ENCODE measurements at places on chromosomes 1 and 21.

GRCh38 chr1:6600410-6601048, 2.1 kb downstream of the KLHL21 start:
- DNase-seq: peak; percentile 16

GRCh38 chr21:42220138-42220701, 1.3 kb downstream of the ABCG1 start:
- peak; percentile 70 for DNase-seq

DNA sequence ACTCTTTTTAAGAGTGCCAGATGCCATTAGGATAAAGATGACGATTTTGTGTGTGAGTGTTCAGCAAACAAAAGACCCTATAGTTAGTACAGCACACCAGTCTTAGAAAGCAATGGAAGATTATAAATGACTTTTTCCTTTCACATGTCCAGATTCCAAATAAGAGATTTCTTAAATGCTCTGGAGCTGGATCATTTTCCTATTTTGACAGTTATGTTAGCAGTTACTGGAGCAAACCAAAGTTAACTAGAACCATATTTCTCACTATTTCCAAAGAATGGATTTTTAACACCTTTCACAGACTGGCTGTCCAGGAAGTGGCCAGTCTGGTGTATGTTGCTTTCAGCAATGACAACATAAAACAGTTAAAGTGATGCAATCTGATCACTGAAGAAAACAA, 905.8 kb upstream of the ADGRL2 start:
- DNase-seq: peak; percentile 9

GRCh38 chr1:164914208-164914607, 355.2 kb downstream of the PBX1 start:
- peak; percentile 16 for DNase-seq

- DNase-seq: no peak
Observed at GRCh38 chr21:36591326-36591970, 107.5 kb upstream of the SIM2 start.

GRCh38 chr1:99266726-99267125, 2.4 kb downstream of the PLPPR4 start:
- DNase-seq: no peak

DNA sequence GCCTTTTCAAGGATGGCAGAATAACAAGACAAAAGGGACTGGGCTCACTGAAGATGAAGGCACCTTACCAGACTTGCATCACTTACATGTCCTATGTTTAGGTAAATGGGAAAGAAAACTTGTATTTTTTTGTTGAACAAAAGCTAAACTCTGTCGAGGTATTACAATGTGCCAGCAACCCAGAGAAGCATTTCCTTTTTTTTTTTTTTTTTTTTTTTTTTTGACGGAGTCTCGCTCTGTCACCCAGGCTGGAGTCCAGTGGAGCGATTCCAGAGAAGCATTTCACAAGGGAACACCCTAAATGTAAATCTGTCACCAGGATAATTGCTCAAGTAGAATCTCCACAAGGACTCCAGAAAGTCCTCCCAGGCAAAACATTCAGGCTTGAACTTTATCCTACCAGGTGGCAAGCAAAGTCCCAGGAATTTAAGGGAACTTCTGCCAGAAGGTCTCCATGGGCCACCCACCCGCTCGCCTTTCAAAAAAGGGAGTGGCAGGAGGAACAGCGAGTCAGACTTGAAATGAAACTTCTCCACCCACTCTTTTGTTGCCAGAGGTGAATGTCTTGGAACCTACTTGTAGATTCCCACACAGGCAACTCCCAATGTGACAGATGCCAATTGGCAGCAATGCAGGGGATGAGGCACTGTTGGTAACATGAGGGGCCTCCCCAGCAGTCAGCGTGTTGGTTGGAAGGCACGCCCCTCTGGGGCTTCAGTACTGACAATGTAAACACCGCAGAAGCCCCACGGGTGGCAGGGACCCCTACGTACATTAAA, 125.0 kb downstream of the TIAM1 start:
- peak; percentile 83 for DNase-seq

- DNase-seq: peak; percentile 62
Observed at GRCh38 chr1:205598841-205599668, 32.8 kb downstream of the ELK4 start.

DNA sequence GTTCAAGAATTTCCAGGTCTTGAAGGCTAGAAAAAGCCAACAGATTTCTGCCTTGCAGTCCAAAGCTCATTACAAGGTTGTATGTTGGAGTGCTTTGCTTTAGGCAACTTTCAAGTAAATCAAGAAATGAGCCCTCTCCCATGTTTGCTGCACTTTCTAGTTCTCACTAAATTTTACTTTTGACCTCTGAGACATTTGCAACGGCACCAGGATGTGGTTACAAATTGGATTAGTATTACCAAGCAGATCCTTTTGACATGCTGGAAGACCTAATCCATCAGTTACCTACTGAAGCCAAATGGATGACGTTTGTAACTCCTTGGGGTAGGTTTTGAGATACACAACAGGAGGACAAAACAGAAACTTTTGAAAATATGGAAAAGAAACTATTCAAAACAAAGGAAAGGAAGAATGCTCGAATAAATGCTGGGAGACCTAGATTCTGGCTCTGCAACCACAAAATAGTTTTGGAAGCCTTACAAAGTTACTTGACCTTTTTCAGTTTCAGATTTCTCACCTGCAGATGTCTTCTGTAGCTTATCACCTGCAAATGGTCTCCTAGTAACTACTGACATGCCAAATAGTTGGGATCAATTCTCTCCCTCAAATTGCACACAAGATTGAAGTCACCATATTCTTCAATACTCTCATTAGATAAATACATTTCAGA, 251.7 kb upstream of the ADGRL2 start:
- no peak for DNase-seq

DNA sequence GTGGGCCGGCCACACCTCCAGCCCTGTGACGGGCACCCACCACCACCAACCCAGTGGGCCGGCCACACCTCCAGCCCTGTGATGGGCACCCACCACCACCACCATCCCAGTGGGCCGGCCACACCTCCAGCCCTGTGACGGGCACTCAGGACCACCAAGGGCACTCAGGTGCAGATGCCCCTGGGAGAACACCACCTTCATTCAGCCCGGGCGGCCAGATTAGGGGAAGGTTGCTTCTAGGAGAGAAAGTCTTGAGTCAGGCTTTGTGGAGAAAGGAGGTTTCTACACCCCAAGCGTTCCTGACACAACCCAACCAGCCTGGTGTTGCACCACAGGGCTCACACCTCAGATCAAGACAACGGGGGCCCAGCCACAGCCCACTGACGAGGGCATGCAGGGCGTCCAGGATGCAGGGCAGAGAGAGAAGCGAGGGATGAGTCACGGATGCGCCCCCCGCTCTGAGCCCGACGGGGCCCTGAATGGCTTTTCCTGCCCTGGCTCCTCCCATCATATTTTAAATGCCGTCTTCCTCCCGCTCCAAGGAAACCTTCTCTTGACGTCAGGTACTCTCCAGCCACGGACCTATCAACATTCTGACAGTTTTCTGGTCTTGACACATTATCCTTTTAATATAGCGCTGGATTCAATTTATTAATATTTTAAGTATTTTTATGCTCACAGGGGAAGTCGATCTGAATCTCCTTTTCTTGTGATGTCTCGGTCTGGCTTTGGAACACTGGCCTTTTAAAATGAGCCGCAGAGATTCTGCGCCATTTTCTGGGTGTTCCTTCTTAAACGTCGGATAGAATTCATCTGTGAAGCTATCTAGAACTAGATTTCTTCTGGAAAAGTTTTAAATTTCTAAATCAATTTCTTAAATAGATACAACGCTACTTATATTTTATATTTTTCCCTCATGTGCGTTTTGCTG, 631 bp upstream of the SPATC1L start:
- peak; percentile 48 for DNase-seq

DNA sequence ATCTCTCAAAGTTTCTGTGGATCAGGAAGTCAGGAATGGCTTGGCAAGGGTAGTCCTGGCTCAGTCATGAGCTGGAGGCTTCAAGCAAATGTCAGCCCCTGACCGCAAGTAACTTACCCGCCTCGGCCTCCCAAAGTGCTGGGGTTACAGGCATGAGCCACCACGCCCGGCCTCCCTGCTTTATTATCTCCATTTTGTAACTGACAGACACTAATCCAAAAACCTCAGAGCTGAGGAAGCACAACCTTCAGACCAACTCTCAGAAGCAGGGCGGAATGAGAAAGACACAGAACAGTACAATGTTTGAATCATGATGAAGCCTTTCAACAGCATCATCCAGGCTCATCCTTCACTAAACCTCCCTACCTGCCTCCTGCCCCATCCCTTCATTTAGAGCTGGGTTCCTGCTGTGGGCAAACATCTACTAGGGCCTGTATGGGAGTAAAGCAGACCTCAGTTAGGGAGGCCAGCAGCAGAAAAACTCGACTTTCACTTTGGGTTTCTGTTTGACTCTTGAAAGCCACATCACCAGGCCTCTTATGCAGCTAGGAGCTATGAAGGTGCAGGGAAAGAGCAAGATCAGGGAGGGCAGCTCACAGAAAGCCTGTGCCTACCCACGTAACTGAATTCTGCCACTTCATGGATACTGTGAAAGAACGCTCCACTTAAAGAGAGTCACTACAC, 84.4 kb upstream of the RAB4A start:
- no peak for DNase-seq

- no peak for DNase-seq
Observed at GRCh38 chr1:110506541-110506940, 12.4 kb downstream of the KCNA10 start.

DNA sequence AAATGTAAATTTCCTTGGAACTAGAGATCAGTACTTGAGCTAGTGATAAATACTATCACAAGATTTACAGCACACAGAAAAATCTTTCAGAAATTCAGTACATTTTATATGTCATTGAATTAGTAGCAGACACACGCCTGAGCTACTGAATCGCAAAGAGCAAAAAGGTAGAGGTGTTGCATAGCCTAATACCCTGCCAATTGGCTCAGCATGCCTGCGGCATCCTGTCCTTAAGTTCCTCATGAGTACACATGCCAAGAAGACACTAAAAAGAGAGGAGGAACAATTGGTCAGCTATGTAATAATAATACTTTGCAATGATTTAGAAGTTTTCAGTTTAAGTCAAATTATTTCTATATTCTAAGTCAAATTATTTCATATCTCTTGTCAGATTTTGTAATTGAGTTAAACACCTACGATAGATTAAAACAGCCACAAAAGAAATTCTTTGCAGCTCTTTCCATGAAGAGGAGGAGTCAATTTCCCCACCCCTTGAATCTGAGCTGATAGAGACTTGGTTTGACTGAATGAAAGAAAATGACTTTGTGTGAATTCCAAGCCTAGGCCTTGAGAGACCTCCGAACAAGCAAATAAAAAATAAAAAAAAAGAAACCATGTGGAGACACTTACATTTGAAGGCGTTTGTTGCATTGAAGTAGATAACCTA, 36.2 kb upstream of the PKN2 start:
- DNase-seq: no peak

- DNase-seq: no peak
Observed at GRCh38 chr1:162117039-162117774, 47.7 kb downstream of the NOS1AP start.

DNA sequence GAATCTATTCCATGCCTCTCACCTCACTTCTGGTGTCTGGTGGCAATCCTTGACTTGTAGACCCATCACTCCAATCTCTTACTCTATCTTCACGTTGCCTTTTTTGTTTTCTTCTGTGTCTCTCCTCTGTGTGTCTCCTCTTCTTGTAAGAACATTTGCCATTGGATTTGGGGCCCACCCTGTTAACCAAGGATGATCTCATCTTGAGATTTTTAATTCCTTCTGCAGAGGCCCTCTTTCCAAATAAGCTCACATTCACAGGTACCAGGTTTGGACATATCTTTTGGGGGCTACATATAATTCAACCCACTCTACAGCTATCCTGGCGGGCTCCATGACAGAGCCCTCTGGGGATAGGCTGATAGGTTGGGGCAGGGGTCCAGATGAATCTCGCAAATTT, 55.8 kb downstream of the UBE2T start:
- no peak for DNase-seq

DNA sequence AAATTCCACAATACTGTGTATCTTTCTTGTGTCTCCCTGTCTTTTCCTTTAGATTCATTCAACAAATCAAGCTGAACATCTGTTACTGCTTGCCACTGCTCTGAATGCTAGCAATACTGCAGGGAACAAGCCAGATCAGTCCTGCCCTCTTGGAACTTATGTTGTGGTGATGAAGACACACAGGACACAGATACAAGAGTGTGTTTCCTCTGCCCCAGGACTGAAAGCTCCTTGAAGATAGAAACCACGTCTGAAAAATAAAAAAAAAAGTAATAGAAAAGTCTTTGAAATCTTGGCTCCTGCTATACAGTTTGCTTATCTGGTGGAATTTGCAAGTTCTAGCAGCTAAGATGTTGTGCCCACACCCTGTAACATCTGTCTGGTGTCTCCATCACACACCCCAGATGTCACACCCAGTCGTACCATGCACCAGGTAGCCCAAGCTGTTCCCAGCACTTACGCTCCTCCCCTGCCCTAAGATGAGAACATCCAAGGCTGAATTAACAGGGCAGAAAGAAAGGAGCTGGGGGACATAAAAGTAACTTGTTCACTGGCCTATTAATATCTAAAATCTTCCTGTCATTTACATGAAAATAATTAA, 80.2 kb upstream of the GALNT2 start:
- no peak for DNase-seq

DNA sequence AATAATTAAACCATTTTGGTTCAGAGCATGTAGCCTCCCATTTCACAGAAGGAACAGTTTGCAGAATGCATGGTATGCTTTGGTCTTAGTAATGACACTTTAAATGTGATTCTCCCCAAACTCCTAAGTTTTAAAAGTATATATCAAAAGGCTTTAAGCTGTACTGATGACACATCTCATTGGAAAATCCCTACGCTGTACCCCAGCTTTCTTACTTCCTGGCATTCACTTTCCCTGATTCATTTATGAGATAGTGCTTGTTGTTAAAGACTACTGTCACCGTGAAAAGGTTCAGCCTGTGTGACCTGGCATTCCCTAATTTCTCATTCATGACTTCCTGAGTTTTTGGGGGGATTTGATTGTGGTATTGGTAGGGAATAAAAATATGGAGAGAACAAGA, 53.4 kb downstream of the MPZL1 start:
- no peak for DNase-seq

DNA sequence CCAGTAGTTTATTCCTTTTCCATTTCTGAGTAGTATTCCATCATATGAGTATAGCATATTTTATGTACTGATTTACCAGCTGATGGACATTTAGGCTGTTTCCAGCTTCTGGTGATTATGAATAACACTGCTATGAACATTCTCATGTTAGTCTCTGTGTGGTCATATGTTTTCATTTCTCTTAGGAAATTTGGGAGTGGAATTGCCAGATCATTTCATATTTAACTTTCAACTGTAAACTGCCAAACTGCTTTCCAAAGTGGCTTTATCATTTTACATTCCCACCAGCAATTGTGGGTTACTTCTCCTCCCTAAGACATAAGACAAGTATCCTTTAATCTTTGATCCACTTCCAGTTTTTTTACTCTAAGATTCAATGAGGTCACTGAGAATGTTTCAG, 85.7 kb upstream of the RALGPS2 start:
- no peak for DNase-seq

- DNase-seq: no peak
Observed at GRCh38 chr1:236041631-236042618, 23.0 kb downstream of the NID1 start.

- no peak for DNase-seq
Observed at GRCh38 chr1:220441211-220441610, 86.7 kb upstream of the MARK1 start.

- no peak for DNase-seq
Observed at GRCh38 chr1:4986306-4986705, 331.9 kb downstream of the AJAP1 start.

GRCh38 chr1:14956579-14957195, 196.9 kb upstream of the TMEM51 start:
- no peak for DNase-seq
